COR-L47 (cell line): ENCODE measurements at places on chromosomes 5 and 9.

DNA sequence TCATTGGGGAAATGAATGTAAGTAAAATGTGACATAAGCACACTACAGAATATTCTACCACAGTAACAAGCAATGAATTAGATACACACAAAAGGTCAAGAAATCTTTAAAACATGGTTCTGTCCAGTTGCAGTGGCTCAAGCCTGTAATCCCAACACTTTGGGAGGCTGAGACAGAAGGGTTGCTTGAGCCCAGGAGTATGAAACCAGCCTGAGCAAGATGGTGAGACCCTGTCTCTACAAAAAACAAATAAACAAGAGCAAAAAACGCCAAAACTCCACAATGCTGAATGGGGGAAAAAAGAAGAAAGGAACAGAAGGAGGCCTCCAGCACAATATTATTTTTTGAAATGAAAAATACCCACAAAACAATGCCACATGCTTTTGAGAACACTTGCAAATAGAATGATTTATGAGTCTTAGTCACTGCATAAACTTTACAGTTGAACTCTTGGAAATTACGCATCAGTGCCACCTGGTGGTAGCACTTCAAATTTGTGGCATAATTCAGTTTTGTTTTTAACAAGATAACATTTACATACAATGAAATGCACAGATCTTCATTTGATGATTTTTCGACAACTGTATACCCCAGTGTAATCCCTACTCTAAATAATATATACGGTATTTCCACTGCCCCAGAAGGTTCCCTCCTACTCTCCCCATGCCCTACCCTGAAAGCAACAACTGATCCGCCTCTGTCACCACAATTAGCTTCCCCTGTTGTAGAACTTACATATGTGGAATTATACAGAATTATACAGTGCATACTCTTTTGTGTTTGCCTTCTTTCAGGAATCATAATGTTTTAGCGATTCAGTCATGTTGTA lies 14.4 kb upstream of the SPINK4 start:
- peak; percentile 40 for DNase-seq

DNA sequence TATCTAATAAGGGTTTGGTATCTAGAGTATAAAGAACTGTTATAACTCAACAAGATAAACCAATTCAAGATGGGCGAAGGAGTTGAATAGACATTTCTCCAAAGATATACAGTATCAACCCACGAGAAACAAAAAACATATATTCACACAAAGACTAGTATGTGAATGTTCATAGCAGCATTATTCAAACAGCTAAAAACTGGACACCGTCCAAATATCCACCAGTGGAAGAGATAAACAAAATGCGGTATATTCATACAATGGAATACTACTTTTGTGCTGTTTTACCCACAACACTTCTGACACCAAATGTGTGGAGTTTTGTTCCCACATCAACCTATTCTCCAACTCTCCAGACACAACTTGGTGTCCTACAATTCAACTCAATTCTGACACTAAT lies 33.1 kb downstream of the EGR1 start:
- no peak for DNase-seq

- DNase-seq, result no peak
Observed at GRCh38 chr5:6868171-6868570, 154.9 kb downstream of the TENT4A start.

DNA sequence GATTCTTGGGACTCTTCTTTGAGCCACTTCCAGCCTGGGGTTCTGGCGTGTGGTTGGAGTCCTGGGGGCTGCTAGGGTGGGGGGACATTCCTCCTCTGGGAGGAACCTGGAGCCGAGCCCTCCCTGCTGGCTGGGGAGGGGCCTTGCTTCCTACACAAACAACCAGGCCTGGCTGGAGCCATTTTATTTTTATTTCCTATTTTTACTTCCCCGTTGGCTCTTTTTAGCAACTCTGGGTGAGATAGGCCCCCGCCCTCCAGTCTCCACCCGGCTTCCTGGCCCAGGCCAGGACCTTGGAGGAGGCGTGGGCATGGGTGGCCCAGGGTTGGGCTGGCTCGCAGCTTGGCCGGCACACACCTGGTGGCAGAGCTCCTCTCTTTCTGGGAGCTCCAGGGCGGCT lies 15.1 kb downstream of the RXRA start:
- DNase-seq, result no peak

DNA sequence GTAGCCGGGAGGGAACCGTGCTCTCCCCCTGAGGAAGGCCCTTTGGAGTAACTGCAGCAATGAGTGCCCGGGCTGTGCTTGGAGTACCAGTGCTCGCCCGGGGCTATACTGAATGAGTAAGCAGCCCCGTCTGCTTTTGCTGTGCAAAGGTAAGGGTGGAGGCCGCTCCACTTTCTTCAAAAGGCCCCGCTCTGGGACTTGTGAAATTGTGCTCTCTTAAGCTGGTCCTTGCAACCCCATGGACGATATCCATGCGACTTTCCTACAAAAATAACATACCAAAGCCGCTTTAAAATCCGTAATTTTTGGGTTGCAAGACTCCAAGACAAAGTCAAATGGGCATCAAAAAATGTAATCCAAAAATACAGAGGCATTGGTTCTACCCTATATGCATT lies 578 bp upstream of the TNFAIP8 start:
- no peak for DNase-seq

GRCh38 chr9:92312887-92313623 lies 12.1 kb downstream of the NOL8 start:
- DNase-seq, result no peak

DNA sequence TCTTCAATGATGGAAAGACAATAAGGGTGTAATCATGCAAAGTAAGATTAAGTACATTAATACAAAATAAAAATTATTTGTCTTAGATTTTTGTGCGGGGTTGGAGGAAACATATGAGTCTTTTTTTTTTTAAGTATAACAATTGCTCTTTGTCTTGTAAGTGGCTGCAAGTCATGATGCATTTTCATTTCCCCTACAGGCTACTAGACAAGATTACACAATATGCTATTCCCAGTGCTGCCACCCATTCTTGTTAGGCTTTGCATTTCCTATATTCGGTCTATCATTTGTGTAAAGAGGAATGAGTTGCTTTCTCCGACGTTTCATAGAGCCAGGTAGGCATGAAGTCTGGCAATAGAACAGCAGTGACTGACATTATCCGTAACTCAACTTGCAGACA lies 294.2 kb upstream of the CYLC2 start:
- DNase-seq, result no peak

DNA sequence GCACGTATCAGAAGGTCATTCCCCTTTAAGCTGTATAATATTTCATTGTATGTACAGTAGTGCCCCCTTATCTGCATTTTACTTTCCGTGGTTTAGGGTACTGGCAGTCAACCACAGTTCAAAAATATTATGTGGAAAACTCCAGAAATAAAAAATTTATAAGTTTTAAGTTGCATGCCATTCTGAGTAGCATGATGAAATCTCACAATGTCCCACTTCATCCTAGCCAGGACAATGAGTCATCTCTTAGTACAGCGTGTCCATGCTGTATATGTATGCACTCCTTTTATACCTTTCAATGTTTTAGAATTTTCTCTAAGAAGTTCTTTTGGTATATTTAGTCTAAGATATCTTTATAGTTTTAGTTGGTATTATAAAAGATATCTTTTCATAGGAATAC lies 115.0 kb upstream of the HAND1 start:
- no peak for DNase-seq

- no peak for DNase-seq
Observed at GRCh38 chr5:2186472-2187015, 303.8 kb upstream of the IRX4 start.

DNA sequence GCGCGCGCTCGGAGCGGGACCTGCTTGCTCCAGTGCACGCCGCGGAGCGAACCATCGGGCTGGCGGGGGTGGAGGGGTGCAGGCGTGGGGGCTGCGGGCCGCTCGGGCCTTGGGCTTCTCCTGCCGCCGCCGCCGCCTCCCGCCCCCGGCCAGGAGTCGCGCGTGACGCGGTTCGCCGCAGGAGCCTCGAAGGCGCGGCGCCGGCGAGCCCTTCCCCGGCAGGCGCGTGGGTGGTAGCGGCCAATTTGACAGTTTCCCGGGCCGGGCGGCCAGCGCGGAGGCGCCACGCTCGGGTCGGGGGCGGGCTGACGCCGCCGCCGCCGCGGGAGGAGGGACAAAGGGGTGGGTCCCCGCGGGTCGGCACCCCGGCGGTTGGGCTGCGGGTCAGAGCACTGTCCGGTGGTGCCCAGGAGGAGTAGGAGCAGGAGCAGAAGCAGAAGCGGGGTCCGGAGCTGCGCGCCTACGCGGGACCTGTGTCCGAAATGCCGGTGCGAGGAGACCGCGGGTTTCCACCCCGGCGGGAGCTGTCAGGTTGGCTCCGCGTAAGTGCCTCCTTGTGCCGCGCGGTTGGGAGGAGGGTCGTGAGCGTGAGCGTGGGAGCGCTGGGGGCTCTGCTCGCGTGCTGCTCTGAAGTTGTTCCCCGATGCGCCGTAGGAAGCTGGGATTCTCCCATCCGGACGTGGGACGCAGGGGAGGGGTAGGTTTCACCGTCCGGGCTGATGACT lies at the start of gene TJP2:
Gene TJP2, plus strand, starts transcription at position 387 of the 725 bp plus-strand sequence. Its CDS starts 96 bp downstream, at position 483.
- DNase-seq, result peak; percentile 19

DNA sequence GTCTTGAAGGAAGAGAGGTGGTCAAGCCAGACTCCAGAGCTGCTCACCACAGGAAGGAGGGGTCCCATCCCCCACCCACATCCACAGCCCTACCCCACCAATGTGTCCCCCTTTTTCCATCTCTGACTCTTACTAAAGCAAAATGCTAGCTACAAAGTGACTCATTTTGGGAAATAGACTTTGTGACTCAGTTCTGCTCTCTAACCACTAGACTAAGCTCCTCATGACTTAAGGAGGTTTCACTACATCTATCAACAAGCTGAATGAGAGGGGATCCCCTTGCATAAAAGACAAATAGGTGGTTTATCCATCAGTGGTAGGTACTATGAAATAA lies 35.1 kb upstream of the ADRB2 start:
- no peak for DNase-seq

DNA sequence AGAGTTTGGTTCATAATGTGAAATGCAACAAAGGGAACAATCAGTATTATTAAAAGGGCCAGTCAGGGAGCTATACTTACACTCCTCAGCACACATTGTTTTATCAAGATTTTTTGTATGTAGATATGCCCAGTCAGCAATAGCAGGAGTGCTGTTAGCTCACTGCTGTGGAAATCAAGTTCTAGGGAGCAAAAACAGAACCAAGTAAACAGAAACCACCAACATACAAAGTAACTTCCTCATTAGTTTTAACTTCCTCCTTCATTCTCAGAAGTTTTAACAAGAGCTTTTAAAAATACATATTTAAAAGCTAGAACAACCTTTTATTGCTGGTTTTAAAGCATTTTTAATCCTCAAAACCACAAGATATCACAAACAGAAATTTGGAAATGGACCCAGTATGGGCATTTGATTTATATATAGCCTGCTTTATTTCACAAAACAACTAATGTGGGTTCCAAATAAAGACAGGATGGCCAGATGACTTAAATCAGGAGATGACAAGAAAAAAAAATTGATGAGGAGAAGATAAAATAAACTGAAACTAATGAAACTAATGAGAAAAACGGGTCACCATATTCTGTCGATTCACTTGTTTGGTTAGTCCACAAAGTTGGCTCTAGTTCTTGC lies 178.5 kb downstream of the ADAMTS12 start:
- no peak for DNase-seq

DNA sequence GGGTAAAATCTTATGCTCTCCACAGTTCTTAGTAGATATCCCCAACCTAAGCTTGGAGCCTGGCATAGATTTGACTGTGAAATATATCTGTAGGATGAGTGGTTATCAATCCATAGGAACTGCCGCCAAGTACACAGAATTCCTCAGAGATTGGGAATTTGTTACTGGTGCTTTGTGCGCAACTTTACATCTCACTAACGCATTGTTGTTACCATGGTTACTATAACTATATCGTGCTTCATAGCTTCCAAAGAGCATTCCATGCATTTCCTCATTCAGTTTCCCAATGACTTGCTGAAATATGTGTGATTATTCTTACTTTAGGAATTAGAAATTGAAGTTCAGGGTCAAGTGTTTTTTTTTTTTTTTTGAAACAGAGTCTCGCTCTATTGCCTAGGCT lies 9.5 kb upstream of the GGTA1 start:
- DNase-seq, result no peak
